NCI-H2107 (cell line): ENCODE measurements at places on chromosomes 2 and 18.

- no peak for DNase-seq
Observed at GRCh38 chr2:224983712-224984554, 58.3 kb downstream of the DOCK10 start.

GRCh38 chr2:219973136-219973535 is 345.7 kb downstream of the SLC4A3 start:
- no peak for DNase-seq

GRCh38 chr2:39855856-39856255 is 76.8 kb upstream of the THUMPD2 start:
- DNase-seq: no peak

GRCh38 chr18:55453186-55453585 is 134.8 kb downstream of the TCF4 start:
- no peak for DNase-seq

- DNase-seq: no peak
Observed at GRCh38 chr2:224691563-224691962, 24.6 kb downstream of the CCDC195 start.

GRCh38 chr2:23772056-23772455 is 154.9 kb downstream of the ATAD2B start:
- DNase-seq: no peak

DNA sequence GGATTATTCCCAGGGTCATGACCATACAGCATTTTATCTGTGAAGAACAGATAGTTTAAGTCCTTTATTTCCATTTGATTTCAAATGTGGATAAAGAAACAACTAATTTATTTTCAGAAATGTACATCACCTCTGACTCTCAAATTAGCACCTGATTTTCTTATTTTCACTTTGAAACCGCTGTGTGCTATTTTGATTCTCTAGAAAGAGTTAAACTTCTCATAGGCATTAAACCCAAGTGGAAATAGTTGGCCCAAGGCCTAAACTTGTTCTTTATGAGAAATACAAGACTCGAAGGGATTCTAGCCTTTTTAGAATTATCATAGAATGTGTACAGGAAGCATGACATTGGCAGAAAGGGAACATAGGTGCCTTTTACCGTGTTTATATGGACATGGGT is 41.5 kb upstream of the LTBP1 start:
- no peak for DNase-seq

- no peak for DNase-seq
Observed at GRCh38 chr2:195779491-195779890, 122.5 kb downstream of the SLC39A10 start.

GRCh38 chr2:232951181-232951580 is 61.9 kb downstream of the NGEF start:
- DNase-seq: no peak

DNA sequence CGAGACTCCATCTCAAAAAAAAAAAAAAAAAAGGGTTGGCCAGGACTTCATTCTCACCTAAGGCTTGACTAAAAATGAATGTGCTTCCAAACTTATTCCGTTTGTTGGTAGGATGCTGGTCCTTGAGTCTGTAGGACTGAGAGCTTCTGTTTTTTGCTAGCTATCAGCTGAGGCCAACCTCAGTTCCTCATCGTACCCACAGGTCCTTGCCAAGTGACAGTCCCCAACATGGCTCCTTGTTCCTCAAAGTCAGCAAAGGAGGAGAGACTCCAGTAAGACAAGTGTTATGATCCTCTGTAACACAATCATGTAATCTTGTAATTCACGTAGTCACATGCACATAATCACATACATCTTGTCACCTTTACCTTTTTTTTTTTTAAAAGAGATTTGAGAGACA is 37.0 kb downstream of the HAUS1 start:
- no peak for DNase-seq

DNA sequence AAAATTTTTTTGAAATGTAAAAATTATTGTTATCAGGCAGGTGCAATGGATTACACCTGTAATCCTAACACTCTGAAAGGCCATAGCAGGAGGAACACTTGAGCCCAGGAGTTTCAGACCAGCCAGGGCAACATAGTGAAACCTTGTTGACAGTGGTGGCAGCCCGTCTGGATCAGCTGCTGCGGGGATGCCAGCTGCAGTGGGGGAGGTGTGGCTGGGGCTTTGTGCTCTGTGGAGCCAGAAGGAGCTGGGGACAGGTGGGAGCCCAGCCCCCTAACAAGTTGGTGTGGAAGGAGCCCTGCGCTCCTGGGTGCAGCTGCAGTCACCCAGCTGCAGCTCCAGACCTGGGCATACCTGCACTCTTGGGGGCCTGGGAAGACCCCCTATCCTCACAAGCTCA is 182.4 kb upstream of the MC4R start:
- no peak for DNase-seq

GRCh38 chr18:46468426-46469180 is 188.4 kb downstream of the LOXHD1 start:
- no peak for DNase-seq

DNA sequence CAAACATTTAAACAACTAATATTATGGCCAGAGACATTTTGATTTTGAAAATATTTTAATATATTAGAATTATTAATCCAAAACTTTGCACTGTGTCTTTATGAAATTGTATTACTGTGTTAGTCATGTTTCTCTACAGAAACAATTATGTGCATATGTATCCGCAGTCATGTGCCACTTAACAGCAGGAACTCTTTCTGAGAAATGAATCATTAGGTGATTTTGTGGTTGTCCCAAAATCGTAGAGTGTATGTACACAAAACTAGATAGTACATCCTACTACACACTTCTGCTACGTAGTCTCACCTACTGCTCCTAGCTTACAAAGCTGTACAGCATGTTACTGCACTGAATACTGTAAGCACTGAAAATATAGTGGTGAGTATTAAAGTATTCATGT is 479.2 kb upstream of the DSEL start:
- no peak for DNase-seq

GRCh38 chr2:28267282-28267681 is 125.4 kb upstream of the FOSL2 start:
- no peak for DNase-seq

- DNase-seq: peak; percentile 11
Observed at GRCh38 chr2:168758970-168759820, 43.2 kb upstream of the NOSTRIN start.

DNA sequence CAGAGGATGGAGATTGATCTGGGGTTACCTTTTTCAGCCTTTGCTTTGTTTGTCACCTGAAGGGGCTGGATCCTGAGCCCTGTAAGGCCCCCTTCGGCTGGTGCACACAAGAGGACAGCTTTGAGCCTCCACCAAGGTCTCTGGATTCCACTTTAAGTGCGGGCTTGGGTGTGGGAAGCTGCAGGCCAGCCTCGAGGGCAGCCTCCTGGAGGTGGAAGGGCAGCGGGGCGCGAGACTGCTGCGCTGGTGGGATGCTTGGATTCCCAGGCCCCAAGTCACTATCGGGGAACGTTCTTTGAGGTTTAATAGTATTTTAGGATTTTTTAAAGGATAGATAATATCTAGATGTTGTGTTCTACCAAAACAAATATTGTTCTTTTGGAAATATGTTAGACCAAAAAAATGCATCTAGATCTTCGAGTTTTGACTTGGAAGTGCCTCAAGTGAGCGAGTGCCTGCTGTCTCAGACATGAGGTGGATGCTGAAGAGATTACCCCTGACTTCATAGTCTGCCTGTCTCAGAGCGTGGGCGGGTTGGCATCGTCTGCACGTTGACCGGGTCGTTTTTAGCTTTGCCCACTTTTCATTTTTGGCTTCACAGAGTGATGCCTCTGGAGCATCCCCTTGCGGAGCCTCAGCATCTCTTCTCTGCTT is 113.8 kb downstream of the AGAP1 start:
- no peak for DNase-seq

- DNase-seq: no peak
Observed at GRCh38 chr18:35049111-35050027, 8.2 kb downstream of the MAPRE2 start.

- no peak for DNase-seq
Observed at GRCh38 chr2:66915237-66915636, 480.3 kb downstream of the MEIS1 start.

DNA sequence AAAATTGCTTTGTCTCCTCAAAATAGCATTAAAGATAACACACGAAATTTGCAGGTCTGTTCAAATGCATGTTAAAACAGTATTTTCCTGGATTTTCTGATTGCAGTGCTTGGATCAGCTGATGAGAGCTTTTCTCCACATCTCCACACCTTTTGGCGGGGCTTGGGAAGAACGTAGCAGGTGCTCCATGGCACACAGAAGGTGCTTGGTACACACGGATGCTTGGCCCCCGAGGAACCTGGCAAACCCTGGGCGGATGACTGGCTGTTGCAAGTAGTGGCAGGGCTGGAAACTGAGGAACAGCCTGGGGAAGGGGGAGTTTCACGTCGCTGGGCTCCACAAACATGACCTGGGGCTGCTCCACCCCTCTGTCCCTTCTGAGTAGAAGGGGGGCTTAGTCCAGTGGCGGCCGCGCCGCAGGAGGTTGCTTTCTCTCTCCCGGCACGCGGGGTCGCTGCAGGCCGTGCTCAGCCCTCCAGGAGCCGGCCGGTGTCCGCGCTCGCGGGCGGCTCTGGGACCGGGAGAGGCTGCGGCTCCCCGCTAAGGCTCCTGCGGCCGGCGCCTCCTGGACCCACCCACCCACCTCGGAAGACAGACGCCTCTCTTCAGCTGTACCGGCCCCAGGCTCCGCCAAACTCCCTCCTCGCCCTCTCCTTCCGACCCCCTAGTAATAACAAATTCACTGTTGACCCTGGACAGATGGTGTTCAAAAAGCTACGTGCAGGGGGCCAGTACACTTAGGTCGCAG is 69.3 kb downstream of the MARCO start:
- DNase-seq: peak; percentile 37

GRCh38 chr2:27021253-27022049 is 11.3 kb upstream of the TMEM214 start:
- DNase-seq: no peak

- no peak for DNase-seq
Observed at GRCh38 chr2:237413777-237414661, at the start of gene COL6A3. COL6A3 (minus strand) TSS chr2:237414164; CDS start chr2:237396817, 17,347 bp downstream.

GRCh38 chr18:70421471-70422390 is 132.9 kb downstream of the SOCS6 start:
- DNase-seq: peak; percentile 25

DNA sequence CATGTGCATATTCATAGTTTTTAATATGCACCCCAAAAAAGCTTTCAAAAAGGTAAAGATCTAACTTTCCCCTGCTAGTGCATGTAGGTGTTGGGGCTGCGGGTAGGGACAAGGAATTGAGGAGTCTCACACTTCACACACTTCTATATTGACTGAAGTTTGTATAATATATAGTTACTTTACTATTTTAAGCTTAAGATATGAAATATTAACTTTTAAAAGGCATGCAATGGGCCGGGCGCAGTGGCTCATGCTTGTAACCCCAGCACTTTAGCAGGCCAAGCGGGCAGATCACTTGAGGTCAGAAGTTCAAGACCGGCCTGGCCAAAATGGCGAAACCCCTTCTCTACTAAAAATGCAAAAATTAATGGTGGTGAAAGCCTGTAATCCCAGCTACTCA is 109.1 kb upstream of the SH3BP4 start:
- no peak for DNase-seq

DNA sequence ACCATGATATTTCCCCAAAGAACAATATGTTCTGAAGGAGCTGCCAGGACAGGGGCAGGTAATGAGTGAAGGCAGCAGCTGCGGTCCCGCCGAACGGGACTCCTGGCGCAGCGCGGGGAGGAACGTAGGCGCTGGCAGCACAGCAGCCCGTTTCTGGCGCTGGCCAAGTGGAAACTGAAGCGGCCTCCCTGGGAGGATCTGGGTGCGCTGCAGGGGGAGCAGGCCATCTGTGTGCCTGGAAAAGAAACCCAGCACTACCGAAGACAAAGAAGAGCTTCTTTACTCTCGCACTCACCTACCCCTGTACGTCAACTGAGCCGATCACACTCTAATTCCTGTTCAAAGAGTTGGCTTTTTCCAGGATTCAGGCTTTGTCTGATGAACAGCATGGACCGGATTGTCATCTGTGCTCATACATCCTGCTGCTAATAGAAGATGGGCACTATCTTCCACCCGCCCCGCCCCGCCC is 11.8 kb downstream of the G6PC2 start:
- no peak for DNase-seq

DNA sequence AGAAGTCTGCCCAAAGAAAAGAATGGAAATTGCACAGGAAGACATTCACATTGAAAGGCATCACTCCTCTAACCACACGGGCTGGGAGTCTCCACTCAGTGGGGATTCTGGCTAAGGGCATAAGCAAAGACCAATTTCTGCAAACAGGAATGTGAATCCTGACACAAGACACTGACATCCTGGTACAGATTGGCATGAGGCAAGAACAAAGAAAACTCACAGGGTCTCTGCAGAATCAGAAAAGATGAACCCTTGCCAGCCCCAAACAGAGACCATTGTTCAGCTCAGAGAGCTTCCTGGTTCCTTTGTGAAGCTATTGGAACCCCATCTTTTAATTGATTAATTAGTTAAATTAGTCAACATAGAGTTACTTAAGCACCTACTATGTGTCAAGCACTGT is 82.3 kb downstream of the UPP2 start:
- DNase-seq: no peak

DNA sequence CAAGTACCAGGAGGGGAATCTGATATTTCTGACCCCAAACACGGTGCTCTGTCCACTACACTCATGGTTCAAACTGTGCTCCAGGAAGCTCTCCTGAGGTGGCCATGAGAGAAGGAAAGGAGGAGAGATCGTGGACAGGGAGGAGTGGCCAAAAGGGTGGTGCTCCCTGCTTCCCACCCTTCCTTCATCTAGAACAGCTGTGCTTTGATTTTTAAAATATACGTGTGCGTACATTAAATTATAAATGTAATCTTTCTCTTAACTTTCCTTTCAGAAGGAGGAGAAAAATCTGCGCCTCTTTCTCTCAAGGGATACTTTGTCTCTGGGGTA is 8.2 kb upstream of the CHRNA1 start:
- no peak for DNase-seq

GRCh38 chr2:201735486-201735885 is 37.0 kb upstream of the MPP4 start:
- no peak for DNase-seq

GRCh38 chr18:55149994-55150393 is 190.7 kb upstream of the CCDC68 start:
- DNase-seq: no peak

GRCh38 chr2:7570247-7570646 is 653.0 kb downstream of the RNF144A start:
- DNase-seq: no peak

DNA sequence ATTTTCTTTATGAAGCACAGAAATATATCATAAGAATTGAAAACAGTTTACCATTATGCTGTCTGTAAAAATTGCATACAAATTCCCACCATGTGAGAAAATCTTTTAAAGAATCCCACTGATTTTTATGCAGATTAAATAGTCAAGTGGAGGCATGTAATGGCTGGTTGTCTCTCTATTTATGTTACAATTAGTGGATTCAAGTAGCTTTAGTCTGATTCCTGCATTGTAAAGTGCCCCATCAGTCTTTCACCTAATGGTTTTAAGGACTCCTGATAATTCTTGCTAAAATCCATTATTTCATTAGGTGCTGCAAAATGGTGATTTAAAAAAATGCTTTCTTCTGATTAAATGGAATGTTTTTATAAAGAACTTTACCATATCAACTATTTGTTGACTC is 148.4 kb upstream of the MYO3B start:
- DNase-seq: no peak
